Activated B cell treated with CpG ODN at 0.5 μM for 24 hours (primary cell): ENCODE measurements at places on chromosomes 5 and 9. TPM values are rescaled to one million over a fixed set of nuclear protein-coding genes. Genes with fewer than 3 reads are reported as not detected.

CAMK2A gene
- total RNA-seq: not detected in 2 replicates

ZBTB26 gene
- total RNA-seq: 9.7 and 11.9 TPM in 2 replicates

GAS1 gene
- total RNA-seq: not detected in 2 replicates

DRD1 gene
- total RNA-seq: not detected in 2 replicates

FAM153A gene
- 0.05 and 0.64 TPM in 2 replicates for total RNA-seq

OTULINL gene
- total RNA-seq: 0.27 and 0.69 TPM in 2 replicates

DNA sequence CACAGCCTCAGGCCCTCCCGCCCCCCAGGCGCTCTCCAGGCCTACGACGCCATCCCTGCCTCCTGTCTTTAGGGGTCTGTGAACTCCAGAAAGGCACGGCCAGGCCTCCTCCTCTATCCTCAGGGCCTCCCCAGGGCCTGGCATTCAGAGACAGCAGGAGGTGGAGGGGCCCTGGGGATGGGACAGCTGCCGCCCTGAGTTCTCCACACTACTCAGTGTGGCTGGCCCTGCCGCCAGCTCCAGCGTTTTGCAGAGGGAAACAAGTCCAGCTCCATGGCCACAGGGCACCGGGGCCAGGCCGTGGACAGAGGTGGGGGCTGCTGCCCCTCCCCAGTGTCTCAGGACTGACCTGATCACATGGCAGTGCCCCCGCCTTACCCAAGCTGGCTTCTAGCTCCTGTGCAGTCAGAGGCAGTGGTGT is 16.4 kb downstream of the SH3GLB2 start:
- DNase-seq: no peak

GRCh38 chr5:151622367-151623088 is 31.4 kb upstream of the FAT2 start:
- DNase-seq: no peak

DNA sequence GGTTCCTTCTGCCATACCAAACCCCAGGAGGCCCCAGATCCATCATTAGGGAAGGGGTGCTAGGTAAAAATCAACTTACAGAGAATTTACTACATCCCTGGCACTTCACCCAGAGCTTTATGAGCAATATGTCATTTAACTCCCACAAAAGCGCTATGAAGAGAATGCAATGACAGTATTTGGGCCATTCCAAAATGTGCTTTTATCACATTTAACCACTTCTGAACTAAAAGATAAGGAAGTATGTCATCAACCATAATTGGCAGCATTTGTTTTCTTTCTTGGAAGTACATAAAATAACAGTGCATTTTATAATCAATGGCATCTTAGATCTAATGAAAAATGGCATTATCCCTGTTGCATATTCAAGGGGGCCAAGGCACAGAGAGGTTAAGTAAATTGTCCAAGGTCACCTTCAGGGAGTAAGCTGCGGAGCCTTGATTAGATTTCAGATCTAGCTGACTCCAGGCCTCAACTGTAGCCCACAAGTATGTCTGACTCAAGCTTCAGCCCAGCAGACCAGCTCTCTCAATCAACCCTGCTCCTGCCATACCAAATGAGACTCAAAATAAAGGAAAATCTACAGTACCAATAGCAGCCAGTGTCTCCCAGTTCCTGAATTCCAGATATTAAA is 16.5 kb downstream of the SH3TC2 start:
- DNase-seq: no peak

GRCh38 chr5:122121479-122122465 is 7.6 kb upstream of the ZNF474 start:
- no peak for DNase-seq

- no peak for DNase-seq
These were observed 23.7 kb upstream of the ZCCHC7 start for GRCh38 chr9:37096628-37097027.

DNA sequence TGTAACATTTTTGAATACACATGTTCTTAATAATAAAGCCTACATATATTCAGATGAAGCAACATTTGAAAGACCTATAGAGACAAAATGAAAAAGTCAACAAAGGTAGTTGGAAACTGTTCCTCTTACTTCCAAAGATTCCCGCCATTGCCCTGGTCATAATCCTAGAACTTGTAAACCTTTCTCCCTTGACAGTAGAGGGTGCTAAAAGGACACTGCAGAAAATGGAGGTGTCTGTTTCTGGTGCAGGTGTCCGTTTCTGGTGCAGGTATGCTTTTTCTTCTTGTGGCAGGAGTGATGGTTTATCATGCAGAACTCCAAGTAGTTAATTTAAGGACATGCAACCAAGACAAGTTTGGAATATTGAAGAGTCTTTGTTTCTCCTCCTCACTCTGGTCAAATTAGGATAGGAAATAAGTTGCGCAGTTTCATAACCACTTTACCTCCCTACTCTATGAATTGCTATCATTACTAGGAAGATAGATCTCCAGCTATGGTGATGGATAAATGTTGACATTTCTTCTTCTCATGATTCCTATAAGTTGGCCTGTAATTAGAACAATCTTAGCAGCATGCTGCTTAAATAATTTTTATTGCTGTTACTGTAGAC is 56.0 kb upstream of the FAM174A start:
- no peak for DNase-seq

GRCh38 chr5:109723606-109724005 is 33.9 kb downstream of the MAN2A1 start:
- DNase-seq: no peak

DNA sequence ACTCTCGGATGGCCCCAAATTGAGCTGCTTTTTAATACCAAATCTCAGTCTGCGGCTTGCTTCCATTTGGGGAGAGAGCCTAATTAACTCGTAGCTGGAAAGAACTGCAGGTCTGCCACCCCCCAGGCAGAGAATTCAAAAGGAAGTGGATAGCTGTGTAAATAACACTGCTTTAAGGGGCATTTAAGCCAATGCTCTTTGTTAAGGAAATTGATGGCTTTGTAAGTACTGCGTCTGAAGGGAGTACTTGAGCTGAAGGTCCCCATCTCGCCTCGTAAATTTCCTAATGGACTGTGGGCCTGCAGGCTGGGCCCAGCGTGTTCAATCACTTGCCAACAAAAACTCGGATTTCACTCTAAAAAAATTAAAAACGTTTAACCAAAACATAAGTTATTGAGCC is 132.7 kb downstream of the PAPPA start:
- DNase-seq: no peak

- no peak for DNase-seq
These were observed 399.4 kb upstream of the NUDT12 start for GRCh38 chr5:103962023-103962422.
